ENCODE measurements at places on chromosomes 1 and 21.

DNA sequence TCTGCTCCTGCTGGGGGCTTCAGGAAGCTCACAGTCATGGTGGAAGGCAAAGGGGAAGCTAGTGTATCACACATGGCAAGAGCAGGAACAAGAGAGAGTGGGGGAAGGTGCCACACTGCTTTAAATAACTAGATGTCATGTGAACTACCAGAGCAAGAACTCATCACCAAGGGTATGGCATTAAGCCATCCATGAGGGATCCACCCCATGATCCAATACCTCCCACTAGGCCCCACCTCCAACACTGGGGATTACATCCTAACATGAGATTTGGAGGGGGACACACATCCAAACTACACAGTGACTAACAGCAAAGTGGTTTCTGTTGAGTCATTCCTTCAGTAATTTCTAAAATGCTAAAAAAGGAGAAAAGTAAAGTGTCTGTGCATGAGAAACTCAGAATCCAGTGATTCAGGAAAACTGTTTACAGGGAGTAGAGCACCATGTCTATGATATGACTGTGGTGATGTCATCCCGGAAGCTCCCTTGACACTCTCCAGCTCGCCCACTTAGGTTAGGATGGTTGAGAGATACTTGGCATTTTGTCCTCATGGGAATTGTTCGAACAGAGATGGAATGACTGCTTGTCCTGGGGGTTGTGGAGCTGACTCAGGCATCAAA is 50.3 kb downstream of the CHD1L start:
- no peak for DNase-seq

- no peak for DNase-seq
Observed at GRCh38 chr1:84774669-84775534, 84.6 kb upstream of the SSX2IP start.

DNA sequence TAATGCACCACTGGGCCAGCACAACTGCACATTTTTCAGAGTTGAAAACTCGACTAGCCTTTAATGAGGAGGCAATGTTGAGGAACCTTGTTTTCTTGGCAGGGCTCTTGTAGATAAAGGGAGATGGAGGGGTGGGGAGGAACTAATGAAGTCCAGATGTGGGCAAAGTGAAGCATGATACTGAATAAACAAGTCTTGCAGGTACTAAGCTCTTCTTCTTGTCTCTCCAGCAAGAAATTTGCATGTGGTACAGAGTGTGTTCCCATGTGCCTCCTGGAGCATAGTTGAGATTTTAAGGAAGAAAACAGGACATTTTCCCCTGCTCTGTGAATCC is 47.0 kb downstream of the PLPP3 start:
- no peak for DNase-seq

- no peak for DNase-seq
Observed at GRCh38 chr1:226066415-226067078, 4.0 kb downstream of the H3-3A start.

GRCh38 chr1:114153261-114154145 is at the start of gene SYT6:
Gene SYT6 (minus strand): TSS chr1:114153869. CDS start chr1:114153772, 97 bp downstream.
- DNase-seq = no peak

DNA sequence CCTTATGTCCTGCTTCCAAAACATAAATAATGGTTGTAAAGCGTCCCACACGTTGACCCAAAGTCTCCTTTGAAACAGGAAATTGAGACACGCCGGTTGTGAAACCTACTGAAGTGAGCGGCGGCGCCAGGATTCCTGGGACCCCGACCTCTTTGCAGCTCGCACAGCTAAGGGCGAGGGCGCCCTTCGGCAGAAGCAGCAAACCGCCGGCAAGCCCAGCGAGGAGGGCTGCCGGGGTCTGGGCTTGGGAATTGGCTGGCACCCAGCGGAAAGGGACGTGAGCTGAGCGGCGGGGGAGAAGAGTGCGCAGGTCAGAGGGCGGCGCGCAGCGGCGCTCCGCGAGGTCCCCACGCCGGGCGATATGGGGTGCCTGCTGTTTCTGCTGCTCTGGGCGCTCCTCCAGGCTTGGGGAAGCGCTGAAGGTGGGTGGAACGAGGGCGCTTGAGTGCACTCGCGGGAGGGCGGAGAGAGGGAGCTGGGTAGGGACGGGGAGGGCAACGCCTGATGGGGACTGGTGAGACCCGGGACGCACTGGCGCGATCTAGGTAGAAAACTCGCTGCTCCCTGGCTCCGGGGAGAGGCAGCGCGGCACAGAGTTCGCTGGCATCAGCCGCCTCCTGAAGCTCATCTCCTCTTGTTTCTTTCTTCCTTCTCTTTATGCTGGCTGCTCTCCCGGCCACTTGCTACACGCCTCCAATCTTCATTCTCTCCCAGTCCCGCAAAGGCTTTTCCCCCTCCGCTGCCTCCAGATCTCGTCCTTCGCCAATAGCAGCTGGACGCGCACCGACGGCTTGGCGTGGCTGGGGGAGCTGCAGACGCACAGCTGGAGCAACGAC is at the start of gene CD1D:
Gene CD1D, plus strand, starts transcription at position 155 of the 836 bp plus-strand sequence. Its CDS starts 207 bp downstream, at position 362.
- no peak for DNase-seq

- no peak for DNase-seq
Observed at GRCh38 chr1:20928146-20928545, 141.0 kb upstream of the HP1BP3 start.

DNA sequence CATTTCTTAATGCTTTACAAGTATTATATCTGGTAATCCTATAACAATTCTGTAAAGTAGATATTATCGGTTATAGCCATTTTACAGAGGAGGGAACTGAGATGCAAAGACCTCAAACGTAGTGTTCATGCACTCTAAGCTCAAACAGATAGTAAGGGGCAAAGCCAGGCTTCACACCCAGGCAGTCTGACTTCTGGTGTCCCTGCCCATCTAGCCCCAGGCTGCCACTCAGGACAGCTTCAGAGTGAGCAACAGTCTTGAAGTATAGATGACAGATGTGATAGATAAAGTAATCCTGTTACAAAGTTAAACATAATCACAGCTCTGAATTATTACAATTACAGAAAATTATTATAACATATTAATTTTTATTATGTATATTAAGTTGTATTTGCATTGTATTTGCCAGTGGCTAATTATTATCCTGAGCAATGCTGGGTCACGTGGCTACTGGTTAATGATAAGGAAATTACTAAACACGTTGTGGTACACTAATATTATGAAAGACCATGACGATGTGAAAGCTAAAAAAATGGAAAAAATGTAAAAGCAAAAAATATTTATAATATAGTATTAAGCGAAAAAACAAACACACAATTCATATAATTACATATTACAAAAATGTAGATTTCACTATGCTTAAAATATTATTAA is 6.1 kb upstream of the TRAF3IP3 start:
- no peak for DNase-seq

DNA sequence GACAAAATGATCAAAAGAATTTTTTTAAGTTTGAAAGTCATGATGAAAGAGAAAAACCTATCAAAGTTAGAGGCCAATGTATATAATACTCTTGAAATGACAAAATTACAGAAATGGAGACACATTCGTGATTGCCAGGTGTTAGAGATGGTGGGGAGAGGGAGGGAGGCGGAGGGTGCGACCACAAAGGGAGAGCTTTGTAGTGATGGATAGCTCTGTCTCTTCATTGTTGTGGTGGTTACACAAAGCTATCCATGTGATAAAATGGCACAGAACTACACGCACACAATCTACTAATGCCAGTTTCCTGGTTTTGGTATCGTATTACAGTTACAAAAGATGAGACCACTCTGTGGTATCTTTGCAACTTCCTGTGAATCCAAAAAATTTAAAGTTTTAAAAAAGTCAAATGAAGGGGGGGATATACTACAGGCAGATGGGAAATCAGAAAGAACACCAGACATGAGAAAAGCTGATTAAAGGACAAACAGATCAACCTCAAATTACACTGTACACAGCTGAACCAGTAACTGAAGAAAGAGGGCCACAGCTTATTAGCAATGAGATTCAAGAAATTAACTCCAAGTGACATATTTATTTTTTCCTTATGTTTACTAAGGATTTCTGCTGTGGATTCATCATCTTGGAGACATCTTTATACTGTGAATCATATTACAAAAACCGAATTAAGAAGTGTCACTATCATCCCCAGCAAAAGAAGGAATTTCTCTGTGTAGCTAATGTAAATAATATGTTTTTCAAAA is 199.1 kb downstream of the SLC45A1 start:
- no peak for DNase-seq

DNA sequence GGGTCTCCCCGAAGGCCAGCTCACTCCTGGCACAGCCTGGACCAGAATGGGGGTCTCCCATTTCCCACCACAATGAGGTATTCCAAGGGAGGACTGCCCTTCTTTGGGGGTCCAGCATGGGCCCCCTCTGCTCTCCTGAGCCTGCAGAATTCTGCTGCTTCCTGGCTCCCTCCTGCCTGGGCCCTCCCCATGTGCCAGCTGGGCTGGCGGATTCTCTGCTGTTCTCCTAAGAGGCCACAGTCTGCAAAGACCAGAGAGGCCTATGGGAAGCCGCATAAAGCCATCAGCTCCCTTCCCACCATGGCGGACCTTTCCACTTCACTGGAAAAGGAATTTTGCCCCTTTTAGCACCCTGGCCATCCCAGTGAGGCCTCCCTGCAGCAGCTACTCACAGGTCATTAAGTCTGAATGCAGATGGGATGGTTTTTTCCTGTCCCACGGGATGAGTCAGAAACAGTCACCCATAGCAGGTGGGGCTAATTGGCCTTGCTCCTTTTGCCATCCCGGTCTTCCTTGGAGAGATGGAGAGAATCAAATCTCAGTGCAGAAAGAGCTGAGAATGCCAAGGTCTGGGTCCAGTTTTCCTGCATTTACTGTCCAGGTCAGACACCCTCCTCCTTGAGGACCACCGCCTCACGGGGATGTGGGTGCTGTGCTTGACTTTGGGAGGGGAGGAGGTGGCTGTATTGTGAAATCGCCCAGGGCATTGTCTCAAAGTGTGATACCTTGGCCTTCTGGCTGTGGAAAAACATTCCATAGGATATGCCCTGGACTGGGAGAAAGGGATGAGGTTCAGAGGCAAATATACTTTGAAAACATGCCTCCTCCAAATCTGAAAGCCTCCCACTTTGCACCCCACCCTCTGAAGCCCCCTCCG is 23.2 kb downstream of the MYBPH start:
- no peak for DNase-seq

GRCh38 chr1:211638689-211639101 is 36.7 kb downstream of the NEK2 start:
- DNase-seq = no peak

DNA sequence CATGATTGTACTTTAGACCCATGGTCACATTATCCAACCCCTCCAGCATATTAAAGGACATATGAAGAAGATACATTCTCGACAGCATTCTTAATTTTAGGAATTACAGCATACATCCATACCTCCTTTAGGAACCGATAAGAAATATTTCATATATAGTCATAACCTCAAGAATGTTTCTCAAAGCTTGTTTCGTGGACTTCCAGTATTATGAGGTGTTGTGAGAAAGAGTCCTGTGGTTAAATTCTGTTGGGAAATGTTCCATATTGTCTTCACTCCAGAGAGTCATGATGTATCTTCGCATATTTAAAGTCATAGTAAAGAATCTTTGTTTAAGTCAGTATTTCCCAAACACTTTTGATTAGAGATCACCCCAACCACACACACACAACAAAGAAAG is 321.0 kb upstream of the SNX7 start:
- DNase-seq = no peak

- DNase-seq = no peak
Observed at GRCh38 chr1:173581383-173582079, 21.3 kb downstream of the SLC9C2 start.

GRCh38 chr21:19557488-19557887 is 1153.9 kb upstream of the TMPRSS15 start:
- DNase-seq = no peak

DNA sequence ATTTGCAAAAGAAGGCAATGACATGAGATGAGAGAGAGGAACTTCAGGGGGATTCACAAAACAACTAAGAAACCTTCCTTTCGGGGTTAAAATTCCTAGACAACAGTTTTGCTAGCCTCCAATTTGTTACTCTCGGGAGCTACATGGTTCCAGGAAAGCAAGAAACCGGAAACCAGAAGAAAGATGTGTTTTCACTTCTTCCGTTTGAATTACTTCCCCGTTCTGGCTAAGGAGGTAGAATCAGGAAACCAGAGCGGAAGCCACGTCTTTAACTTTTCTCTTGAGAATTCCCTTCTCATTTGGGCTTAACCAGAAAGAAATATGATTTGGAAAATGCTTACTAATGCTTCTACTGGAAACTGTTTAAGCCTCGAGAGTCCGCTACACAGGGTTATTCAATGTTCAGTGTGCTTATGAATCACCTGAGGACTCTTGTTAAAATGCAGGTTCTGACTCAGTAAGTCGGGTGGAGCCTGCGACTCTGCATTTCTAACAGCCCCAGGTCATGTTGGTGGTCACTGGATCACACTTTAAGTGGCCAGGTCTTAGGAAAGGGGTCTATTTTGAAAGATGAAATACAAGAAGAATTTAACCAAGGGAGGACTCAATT is 43.5 kb upstream of the MCOLN3 start:
- no peak for DNase-seq

All from activated T-helper 2 cell treated with anti-CD3 and anti-CD28 coated beads, Interferon-gamma antibody, Interleukin-2, Interleukin-4, amounts not matched to agents 10 μg/mL and 5 μg/mL and 100 μg/mL, durations not matched to agents 14 hours and 24 hours and 36 hours (primary cell).